Right lobe of liver (tissue), 6 donors: ENCODE measurements at places on chromosomes 12 and 14. TPM values are rescaled to one million over a fixed set of nuclear protein-coding genes. Genes with fewer than 3 reads are reported as not detected.

The GNB3 gene
- 0.37 TPM for total RNA-seq

The ACVR1B gene
- total RNA-seq: 15.1 TPM

The GRIN2B gene
- total RNA-seq: not detected

The TAS2R19 gene
- 1.1 TPM for total RNA-seq

The FAM216A gene
- 1.8 TPM for total RNA-seq

The CCDC175 gene
- not detected for total RNA-seq

The TTC8 gene
- total RNA-seq: 18.9 TPM

The HOXC9 gene
- not detected for total RNA-seq

The DTX1 gene
- 1.4 TPM for total RNA-seq

The LMNTD1 gene
- not detected for total RNA-seq

The AHNAK2 gene
- 4.5 TPM for total RNA-seq

The CLEC1B gene
- 10.5 TPM for total RNA-seq

The MYG1 gene
- 18.3 TPM for total RNA-seq

The ZNF385A gene
- 2.4 TPM for total RNA-seq

The ATF7 gene
- 11.9 TPM for total RNA-seq

The ERP27 gene
- 0.31 TPM for total RNA-seq
